ENCODE measurements at places on chromosomes 3 and 15. TPM values are rescaled to one million over a fixed set of nuclear protein-coding genes. Genes with fewer than 3 reads are reported as not detected.
A peak's percentile ranks its signal among the peaks of the same experiment; 100 is the strongest.

Gene TBC1D23
- 20.5 TPM for total RNA-seq

DNA sequence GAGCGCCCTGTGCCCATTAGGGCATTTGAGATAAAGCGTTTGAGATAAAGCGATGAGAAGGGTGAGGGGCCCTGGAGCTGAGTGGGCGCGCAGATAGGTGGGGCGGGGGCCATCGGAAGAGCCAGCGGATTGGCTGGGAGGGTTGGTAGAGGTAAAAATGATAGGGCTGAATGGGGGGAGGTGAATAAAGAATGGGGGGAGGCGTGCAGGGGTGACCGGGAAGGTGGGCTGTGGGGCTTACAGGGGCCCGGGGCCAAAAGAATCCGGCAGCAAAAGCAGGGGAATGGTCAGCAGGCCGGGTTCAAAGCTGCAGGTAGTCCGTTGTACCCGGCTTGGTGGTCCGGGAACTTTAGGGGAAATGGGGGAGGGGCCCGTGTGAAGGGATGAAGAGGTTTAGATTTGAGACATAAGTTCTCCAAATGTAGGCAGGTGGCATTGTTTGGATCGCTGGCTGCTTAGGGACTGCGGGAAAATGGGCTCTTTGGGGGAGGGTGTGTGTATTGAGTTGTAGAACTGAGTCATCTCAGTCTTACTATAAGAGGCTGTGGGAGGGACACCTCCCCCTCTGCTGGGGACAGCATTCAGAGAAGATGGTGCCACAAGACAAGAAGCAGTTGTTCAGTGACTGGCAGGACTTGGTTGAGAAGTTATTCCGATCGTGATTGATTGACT lies 610 bp downstream of the ARID3B start:
- H3K36me3 ChIP-seq, result peaks cover 44% of the 10 kb centered on the region
- H3K4me3 ChIP-seq, result peak overlapping the region; percentile 98
- no peaks in the 10 kb centered on the region for H3K27me3 ChIP-seq
- DNase-seq, result peak; percentile 90
- H3K4me1 ChIP-seq, result peaks cover 55% of the 10 kb centered on the region
- peak overlapping the region; percentile 93 for H3K27ac ChIP-seq

GRCh38 chr3:122014741-122015140 lies 7.3 kb downstream of the ILDR1 start:
- H3K36me3 ChIP-seq, result no peaks in the 10 kb centered on the region
- H3K27ac ChIP-seq, result no peak overlapping the region
- H3K4me3 ChIP-seq, result no peak overlapping the region
- DNase-seq, result peak; percentile 50

DNA sequence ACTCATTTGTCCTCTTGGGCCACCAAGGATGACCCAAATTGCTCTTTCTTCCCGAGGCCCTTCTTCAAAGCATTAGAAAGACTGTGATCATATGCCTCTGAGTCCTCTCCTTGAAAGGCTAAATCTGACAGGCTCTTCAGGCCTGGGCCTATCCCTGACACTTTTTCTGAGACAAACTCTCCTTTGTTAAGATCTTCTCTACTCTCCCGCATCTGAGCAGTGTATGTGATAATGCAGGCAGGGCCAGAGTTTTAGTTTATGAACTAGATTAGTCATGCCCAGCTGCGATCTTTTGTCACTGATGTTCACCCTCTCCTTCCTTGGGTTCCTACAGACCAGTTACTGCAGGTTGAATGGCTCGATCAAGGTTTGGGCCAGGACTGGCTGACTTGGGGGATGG lies 39.2 kb downstream of the MASP1 start:
- no peak for DNase-seq
- H3K27me3 ChIP-seq, result peaks cover 1% of the 10 kb centered on the region
- no peaks in the 10 kb centered on the region for H3K36me3 ChIP-seq
- H3K4me3 ChIP-seq, result no peak overlapping the region
- H3K4me1 ChIP-seq, result peaks cover 2% of the 10 kb centered on the region

DNA sequence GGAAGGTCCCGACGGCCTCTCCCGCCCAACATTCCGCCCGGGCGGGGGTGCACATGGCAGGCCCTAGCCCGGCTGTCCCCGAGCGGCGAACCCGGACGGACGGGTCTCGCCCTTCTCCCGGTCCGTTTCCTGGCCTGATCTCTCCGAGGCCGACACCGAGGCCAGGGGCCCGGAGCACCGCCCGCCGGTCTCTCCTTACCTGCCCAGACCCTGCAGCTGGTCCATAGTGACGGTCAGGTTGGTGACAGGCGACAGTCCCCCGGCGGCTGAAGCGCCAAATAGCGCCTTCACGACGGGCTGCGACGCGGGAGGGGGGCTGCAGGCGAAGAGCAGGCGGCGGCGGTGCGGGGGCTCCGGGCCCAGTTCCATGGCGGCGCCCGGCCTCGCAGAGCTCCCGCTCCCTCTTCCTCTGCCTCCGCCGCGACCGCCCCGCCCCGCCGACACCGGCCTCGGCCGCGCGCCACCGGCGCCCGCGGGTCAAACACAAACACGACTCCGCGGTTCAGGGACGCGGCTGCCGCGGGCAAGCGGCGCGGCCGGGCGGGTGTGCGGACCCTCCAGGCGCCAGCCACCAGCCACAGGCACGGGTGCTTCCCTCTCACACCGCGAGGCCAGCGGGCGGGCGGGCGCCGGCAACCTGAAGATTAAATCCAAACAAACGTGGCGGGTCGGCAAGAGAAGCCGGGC lies 495 bp downstream of the CDC25A start:
- H3K4me1 ChIP-seq, result peaks cover 18% of the 10 kb centered on the region
- peak overlapping the region; percentile 75 for H3K27ac ChIP-seq
- DNase-seq, result peak; percentile 50
- H3K27me3 ChIP-seq, result peaks cover 8% of the 10 kb centered on the region
- peaks cover 49% of the 10 kb centered on the region for H3K36me3 ChIP-seq

DNA sequence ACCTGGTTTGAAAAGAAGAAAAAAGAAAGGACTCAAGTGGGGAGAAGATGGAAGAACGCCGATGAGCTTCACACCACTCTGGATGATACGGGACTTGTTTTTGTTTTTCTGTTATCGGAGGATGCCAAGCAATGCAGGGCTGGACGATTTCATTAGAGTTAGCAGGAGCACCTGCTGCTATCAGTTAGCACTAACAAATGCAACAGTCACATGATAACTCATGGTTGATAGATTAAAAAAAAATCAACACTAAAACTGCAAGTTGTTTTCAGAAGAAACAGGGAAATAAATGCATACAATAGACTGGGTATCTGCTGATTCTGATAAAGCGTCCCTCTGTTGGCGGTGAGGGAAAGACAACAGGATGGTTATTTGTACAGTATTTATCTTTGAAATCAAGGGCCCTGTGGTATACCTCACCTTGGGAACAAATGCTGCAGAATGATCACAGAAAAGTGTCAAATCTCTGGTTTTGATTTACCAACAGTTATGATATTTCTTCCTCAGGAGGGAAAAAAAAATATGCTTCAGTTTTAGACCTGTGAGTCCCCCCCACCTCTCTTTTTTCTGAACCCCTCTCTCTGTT lies 575.1 kb downstream of the FOXP1 start:
- peak overlapping the region; percentile 93 for H3K27ac ChIP-seq
- peaks cover 54% of the 10 kb centered on the region for H3K36me3 ChIP-seq
- H3K4me1 ChIP-seq, result peaks cover 75% of the 10 kb centered on the region
- no peaks in the 10 kb centered on the region for H3K27me3 ChIP-seq

DNA sequence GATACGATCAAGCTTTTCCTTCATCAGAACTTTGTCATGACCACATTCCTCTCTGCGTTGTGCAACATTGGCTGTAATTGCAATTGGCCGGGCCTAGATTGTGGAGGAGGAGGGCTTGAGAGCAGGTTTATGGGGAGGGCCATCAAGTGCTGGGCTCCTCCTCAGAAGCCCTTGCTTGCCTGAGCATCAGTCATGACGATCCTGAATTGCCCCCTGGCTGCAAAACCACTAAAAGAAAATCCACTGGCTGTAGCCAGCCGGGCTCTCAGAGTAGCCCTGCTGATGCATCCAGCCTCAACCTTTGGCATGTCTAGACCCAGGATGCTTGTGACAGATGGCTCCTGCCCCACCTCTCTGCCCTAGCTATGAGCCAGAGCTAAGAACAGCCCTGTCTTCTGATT lies 13.4 kb upstream of the TRH start:
- no peak overlapping the region for H3K4me3 ChIP-seq
- no peak overlapping the region for H3K27ac ChIP-seq
- H3K36me3 ChIP-seq, result no peaks in the 10 kb centered on the region
- no peak for DNase-seq
- no peaks in the 10 kb centered on the region for H3K27me3 ChIP-seq

DNA sequence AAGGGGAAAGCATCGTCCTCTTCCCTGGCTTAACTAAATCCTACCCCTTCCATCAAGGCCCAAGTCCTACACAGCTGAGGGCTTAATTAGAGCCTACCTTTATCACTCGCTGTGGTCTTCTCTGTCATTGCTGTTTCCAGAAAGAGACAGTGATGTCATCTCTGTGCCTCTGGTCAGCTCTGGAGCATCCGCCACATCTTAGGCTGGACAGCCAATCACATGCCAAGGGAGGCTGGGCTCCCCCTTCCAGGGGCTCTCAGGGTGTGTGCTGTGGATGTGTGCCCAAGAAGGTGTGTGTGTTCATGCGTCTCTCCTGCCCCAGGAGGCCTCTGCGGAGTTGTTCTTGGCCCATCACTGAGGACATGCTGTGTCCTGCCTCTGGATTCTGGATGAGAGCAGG lies 42.8 kb downstream of the CHST14 start:
- peaks cover 39% of the 10 kb centered on the region for H3K27me3 ChIP-seq
- H3K27ac ChIP-seq, result no peak overlapping the region
- peaks cover 9% of the 10 kb centered on the region for H3K4me1 ChIP-seq
- H3K4me3 ChIP-seq, result no peak overlapping the region
- H3K36me3 ChIP-seq, result no peaks in the 10 kb centered on the region

GRCh38 chr3:134677196-134677986 lies 26.6 kb upstream of the KY start:
- DNase-seq, result peak; percentile 16
- no peak overlapping the region for H3K27ac ChIP-seq
- H3K4me1 ChIP-seq, result no peaks in the 10 kb centered on the region
- peaks cover 3% of the 10 kb centered on the region for H3K27me3 ChIP-seq
- no peaks in the 10 kb centered on the region for H3K36me3 ChIP-seq

- no peaks in the 10 kb centered on the region for H3K27me3 ChIP-seq
- no peak for DNase-seq
- peaks cover 4% of the 10 kb centered on the region for H3K36me3 ChIP-seq
- no peak overlapping the region for H3K4me3 ChIP-seq
- H3K27ac ChIP-seq, result no peak overlapping the region
Observed at GRCh38 chr3:72720566-72720965, 127.7 kb downstream of the SHQ1 start.

DNA sequence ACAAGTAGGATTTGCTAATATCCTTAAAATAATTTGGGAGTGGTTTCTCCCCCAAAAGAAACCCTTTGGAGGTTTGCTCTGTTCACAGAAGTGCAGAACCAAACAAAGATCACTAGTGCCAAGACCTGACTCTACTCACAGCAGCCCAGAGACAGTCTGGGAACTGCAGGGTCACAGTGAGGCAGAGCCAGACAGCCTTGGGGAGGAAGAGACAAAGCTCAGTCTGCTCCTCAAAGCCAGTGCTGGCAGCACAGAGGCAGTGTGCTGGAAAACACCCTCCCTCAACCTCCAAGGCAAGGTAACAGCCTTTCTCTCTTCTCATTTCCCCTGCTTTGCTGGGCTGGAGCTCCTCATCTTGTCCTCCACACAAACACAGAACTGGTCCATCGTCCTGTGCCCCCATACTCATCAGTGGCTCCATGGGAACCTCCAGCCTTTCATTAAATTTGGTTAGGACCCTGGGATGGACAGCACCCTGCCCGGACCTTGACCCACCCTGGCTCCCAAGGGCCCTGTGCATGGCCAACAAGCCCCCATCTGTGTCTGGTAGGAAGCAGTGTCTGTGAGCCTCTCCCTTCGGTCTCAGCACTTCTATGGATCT lies 12.6 kb downstream of the RAB6B start:
- no peak for DNase-seq
- H3K4me1 ChIP-seq, result peaks cover 16% of the 10 kb centered on the region
- H3K27me3 ChIP-seq, result peaks cover 5% of the 10 kb centered on the region
- H3K4me3 ChIP-seq, result no peak overlapping the region

- no peaks in the 10 kb centered on the region for H3K4me1 ChIP-seq
- H3K27ac ChIP-seq, result no peak overlapping the region
- DNase-seq, result no peak
- H3K36me3 ChIP-seq, result no peaks in the 10 kb centered on the region
Observed at GRCh38 chr3:24764236-24764915, 269.7 kb upstream of the THRB start.

Gene DNAH12
- not detected for total RNA-seq

DNA sequence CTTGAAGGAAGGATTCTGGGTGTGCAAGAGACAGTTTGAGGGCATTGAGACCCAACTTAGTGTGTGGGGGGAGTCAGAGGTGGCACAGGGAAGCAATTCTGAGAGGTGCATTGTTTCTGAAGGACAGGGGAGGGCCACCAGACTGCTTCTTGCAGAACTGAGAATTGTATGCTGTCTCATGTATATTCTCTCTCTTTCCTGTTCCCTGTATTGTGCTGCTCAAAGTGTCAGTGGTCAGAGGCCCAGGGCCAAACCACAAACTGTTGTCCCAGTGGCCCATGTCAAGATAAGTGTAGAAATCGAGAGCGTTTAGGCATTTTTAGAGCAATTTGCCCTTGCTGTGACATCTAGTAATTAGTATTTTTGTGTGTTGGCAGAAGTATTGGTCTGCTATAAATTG lies 567.1 kb downstream of the EDEM1 start:
- H3K36me3 ChIP-seq, result no peaks in the 10 kb centered on the region
- H3K4me3 ChIP-seq, result no peak overlapping the region
- H3K27ac ChIP-seq, result no peak overlapping the region
- DNase-seq, result no peak
- no peaks in the 10 kb centered on the region for H3K4me1 ChIP-seq

DNA sequence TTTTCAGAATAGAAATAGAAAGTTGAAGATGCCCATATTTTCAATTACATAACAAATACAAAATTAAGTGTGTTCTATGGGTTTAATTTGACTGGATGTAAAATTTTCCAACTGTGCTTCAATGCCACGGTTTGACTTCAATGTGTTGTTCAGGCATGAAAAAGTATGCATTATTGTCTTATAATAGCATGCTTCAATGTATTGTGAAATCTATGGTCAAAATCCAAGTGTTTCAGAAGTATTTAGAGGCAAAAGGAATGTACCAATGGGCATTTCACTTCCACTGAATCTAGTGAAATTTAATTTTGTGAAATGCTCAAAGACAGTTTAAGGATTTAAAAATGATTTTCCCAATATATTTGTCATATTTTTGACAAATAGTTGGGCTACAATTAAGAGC lies 16.0 kb downstream of the NEK10 start:
- no peak overlapping the region for H3K27ac ChIP-seq
- no peak overlapping the region for H3K4me3 ChIP-seq
- no peaks in the 10 kb centered on the region for H3K36me3 ChIP-seq
- peaks cover 5% of the 10 kb centered on the region for H3K4me1 ChIP-seq

GRCh38 chr15:33243393-33243792 lies 48.9 kb upstream of the FMN1 start:
- DNase-seq, result no peak
- no peak overlapping the region for H3K4me3 ChIP-seq
- H3K27me3 ChIP-seq, result peaks cover 3% of the 10 kb centered on the region
- H3K36me3 ChIP-seq, result no peaks in the 10 kb centered on the region
- H3K27ac ChIP-seq, result no peak overlapping the region

Gene GMPS
- 148 TPM for total RNA-seq

Gene PRR20G
- not detected for total RNA-seq

- H3K27ac ChIP-seq, result no peak overlapping the region
- H3K4me3 ChIP-seq, result no peak overlapping the region
- DNase-seq, result no peak
- H3K36me3 ChIP-seq, result peaks cover 7% of the 10 kb centered on the region
- peaks cover 57% of the 10 kb centered on the region for H3K4me1 ChIP-seq
Observed at GRCh38 chr3:23832523-23832922, 26.8 kb downstream of the UBE2E1 start.

Data from activated CD8-positive, alpha-beta T cell treated with anti-CD3 and anti-CD28 coated beads for 36 hours (primary cell).